ENCODE measurements at places on chromosomes 11 and 22.

DNA sequence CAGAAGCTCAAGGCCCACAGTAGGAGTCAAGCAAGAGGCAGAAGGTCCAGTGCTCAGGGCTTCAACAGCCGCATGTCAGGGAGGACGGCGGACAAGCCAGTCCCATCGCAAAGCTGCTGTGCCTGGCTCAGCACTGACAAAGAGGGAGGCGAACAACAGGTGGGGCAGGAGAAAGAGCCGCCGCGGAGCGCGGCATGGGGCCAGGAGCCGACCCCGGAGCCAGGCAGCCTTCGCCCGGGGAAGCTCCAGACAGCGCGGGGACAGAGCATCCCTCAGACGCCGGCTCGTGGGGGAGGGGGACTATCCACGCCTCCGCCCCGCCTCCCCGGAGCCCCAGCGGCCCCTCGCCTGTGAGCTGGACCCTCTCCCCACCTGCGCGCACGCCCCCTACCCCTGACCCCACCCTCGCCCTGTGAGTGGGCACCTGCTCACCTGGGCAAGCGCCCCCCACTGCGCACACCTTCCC lies 369 bp downstream of the DHCR7 start:
- DNase-seq: peak; percentile 3

DNA sequence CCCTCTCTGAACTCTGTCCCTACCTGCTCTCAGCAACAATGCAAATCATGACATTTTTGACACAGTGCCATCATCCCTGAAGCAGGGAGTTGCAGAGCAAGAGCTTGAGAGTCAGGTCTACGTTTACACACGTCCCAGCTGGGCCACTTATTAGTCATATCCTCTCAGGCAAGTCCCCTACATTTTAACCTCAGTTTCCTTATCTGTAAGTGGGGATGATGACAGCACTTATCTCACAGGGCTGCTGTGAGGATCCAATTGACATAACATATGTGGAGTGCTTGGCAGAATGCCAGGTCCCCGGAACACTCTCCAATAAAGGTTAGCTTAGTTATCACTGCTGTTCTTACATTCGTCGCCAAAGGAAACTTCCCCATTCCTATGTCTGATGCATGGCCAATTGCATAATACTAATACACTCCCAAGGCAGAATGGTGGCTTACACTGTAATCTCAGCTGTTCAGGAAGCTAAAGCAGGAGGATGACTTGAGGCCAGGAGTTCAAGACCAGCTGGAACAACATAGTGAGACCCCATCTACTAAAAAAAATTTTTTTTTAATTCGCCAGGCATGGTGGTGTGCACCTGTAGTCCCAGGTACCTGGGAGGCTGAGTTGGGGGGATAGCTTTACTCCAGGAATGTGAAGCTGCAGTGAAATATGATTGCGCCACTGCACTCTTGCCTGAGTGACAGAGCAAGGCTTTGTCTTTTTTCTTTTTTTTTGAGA lies 16.6 kb downstream of the ASCC2 start:
- peak; percentile 86 for DNase-seq

DNA sequence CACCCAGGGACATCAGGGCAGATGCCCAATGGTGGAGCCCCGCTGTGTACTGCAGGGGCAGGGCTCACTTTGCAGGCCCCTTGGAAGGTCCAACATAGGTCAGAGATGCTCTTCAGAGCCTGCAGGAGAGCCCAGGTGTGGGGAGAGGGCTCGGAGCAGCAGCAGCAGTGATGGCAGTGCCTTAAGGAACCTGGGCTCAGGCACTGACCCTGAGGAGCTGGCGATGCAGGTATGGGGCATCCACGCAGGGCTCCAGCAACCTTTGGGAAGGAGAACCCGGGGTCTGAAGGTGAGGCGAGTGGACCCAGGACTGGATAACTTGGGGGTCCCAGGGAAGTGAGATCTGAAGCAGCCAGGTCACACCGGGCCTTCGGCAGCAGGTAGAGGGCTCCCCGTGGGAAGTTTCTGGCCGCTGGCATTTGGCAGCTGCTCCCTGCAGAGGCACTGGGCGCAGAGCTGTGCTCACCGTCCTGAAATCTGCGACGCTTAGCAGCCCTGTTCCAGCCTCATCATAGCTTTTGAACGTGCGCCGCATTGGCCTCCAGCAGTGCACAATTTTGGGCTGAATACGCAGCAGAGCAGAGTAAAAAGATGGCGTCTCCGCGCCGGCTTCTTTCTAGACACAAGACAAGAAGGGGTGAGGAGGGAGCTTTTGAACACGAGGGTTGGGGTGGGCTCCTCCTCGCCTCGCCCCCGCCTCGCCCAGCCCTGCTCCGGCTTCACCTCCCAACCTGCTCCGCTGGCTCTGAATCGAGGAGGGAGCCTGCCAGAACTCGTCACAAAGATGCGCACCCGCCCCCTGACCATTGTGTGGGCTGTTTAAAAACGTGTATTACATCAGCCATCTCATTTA lies 118.8 kb downstream of the MPPED1 start:
- no peak for DNase-seq

- peak; percentile 49 for DNase-seq
These were observed 293.7 kb downstream of the DDX10 start for GRCh38 chr11:108958368-108959104.

DNA sequence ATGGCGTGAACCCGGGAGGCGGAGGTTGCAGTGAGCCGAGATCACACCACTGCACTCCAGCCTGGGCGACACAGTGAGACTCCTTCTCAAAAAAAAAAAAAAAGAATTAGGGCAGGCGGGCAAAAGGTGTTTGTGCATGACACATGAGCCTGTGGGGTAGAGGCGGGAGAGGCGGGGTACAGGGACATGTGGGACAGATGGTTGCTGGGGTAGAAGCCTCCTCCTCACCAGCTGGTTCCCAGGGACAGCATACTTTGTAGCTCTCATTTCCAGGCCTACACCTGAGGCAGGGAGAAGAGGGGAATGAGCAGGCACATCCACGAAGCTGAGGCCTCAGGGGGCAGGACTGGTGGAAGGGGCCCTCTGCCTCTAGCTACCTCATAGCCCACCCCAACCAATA lies 23.7 kb downstream of the YWHAH start:
- no peak for DNase-seq

DNA sequence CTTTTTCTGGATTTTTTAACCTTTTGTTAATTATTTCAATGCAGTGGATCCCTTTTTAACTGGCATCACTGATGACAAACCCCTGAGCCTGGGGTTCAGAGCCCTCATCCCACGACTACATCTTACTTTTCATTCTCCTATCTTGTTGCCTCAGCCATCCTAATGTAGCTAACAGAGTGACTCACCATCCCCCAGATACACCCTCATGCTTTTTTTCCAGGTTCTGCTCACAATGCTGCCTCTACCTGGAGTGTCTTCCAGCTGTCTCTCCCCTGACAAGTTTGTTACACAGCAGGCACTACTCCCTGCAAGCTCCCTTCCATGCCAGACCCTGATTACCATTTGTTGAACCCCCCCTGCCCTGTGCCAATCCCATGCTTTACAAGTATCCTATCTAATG lies 135.4 kb downstream of the NCAM1 start:
- no peak for DNase-seq

DNA sequence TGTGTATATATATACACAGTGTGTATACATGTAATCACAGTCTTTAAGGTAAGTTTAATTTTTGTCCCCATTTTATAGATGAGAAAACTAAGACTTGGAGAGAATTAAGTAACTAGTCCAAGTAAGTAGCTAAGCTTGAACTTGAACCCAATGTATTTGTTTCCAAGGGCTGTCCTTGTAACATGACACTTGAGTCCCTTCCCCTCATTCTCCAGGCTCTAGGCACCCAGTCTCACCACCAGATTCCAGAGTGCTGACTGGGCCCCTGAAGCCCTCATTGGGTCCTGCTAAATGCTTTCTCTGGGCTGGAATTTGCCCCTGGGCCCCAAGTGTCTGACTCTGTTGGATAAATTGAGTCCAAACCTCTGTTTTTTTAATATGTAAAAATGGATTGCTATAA lies 45.5 kb downstream of the ADM start:
- no peak for DNase-seq
